Activated CD8-positive, alpha-beta memory T cell treated with anti-CD3 and anti-CD28 coated beads for 1 hour (primary cell): ENCODE measurements at places on chromosomes 2 and 18.

DNA sequence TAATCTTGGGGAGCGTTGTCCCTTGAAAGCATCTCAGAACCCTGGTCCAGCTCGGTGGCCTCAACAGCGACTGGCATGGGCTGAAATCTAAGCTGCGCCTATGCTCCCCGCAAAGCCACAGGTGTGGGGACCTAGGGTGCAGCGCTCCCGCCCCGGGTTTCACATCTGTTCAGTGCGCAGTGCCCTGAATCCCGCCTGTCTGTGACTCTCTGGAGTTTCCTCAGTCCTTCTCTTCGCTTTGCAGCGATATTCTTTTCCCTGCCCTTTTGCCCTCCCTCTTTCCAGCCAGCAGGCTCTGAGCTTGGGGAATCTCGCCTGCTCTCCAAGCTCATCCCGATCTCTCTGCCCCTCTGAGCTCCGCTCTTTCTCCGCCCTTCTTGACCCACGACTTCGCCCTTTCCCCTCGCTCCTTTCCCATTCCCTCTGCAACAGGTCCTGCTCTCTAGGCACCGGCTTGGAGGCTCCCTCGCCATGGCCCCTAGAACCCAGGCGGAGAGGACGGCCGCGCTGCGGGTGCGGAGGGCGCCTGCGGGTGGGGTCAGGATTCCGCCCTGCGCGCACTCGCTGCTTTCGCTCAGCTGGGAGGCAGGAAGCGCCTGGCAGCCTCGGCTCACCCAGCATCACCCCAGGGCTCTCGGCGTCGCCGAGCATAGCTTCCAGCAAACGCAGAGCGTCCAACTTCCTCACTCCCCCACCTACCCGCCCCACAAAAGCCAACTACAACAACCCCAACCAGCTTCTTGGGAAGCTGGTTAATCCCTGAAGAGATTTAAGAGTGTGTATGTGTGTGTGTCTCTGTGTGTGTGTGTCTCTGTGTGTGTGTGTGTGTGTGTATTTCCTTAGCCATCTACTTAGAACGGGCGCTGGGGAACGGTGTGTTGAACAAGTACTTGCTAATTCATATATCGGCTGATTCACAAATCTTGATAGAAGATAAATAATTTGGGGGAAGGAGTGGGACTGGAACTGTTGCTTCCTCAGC lies 1.1 kb downstream of the GRP start:
- no peak for DNase-seq

DNA sequence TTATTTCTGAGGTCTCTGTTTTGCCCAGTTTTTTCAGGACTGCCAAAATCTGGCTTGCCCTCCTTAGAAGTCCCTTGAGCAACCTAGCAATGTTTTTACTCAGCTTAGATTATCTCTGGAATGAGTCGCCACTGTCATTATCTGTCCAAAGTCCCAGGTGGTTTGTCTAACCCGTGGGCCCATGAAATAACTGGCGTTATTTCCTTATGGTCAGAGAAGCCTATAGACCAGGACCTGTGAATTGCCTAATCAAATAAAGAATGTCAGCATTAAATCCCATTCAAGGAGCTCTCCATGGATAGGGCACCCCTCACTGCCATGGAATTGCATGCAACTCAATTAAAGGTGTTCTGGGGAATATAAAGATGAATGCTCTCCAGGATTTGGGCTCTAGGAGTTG lies 373.9 kb downstream of the SETBP1 start:
- DNase-seq: no peak

DNA sequence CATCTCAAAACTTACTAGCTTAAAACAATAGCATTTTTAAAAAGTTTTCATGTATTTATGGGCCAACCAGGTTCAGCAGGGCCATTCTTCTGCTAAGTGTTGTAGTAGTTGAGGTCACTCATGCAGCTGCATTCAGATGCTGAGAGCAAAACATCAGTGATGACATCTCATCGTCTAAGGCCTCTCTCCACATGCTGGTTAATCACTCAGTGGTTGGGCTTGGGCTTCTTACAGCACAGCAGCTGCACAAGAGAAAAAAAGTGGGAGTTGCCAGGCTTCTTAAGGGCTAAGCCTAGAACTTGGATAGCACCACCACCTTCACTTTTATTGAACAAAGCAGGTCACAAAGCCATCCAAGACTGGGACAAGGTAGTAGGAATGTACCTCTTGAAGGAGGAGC lies 190.3 kb downstream of the IRS1 start:
- no peak for DNase-seq

GRCh38 chr2:40148334-40148733 lies 303.6 kb downstream of the SLC8A1 start:
- DNase-seq: no peak

GRCh38 chr2:181850936-181851560 lies 40.5 kb upstream of the ITPRID2 start:
- DNase-seq: no peak

DNA sequence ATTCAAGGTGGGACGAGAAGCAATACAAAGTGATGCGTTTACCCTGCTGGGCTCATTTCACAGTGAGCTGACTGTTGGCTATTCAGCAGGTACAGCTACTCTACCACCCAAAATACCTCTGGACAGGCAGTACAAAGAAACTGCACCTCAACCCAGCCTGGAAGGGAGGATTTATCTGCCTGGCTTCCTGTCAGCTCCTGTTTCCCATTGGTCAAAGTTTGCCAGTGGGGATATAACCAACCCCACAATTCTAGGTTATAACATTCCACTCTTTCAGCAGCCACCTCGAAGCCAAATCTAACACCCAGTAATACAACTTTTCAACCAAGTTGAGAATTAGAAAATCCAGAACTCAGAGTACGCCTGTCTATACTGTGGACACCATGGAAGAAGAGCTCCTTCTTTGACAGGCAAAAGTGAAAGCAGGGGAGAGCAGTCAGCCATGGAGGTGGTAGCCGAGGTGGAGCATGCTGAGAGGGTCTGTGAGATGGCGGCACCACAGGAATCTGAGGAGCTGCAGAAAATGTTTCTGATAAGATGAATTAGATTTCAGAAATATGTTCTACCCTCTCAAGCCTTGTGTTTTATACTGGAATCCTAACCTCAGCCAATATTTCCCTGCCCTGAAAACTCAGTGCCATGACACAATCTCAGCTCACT lies 10.8 kb downstream of the DUSP19 start:
- DNase-seq: no peak

GRCh38 chr2:165239230-165239629 lies at the start of gene SCN2A:
TSS of gene SCN2A (plus strand) at chr2:165239414. CDS start at chr2:165295824, 56,410 bp downstream.
- no peak for DNase-seq

- no peak for DNase-seq
Measured at GRCh38 chr18:38023871-38024270, 458.3 kb upstream of the CELF4 start.

DNA sequence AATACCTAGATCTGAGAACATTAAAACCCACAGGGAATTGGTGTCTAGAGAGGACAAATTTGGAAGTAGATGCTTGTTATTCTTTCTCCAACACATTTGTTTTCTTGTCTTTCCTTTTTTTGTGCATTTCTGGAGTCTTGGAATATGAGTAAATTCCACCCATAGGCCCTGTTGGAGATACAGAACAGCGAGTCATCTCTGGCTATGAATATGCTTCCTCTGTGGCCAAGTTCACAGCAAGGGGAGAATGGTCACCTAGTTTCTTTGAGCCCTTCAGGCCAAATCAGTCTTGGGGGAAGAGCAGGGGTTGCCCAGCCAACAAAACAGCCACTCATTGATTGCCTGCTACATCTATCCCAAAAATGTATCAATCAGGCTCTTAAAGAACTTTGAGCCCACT lies 31.3 kb downstream of the SP140L start:
- DNase-seq: no peak

GRCh38 chr18:23209031-23209430 lies 73.7 kb downstream of the CABLES1 start:
- no peak for DNase-seq

DNA sequence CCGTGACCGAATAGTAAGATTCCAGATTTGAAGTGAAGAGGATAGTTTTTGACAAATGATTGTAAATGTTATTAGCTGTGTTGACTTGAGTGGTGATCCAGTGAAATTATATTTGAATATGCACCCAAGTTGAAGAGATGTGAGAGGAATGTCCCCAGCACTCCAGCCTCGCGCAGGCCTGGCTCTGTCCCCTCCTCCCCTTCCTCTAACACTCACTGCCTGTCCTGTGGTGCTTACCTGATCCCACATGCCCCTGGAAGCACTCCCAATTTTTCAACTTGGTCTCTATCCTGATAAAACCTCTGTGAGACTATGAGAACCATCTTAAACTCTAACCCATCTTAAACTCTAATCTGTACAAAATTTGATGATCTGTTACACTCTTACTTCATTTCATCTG lies 154.7 kb upstream of the LRP1B start:
- no peak for DNase-seq

DNA sequence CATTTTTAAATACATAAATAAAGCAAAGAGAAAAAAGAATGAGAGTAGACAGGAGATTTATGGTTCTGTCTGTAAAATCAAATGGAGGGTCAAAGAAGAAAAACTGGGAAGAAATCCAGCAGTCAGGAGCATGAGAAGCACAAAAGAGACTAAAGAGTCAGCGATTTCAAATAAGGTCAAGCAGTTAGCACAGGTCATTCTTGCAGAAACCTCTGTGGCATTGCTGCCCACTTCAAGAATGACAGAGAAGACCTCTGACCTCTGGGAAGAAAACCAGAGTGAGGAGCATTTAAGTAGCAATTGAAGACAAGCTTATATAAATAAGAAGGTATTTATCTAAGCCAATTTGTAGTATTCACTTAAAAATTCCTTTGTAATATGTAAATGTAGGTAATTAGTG lies 172.0 kb upstream of the SPOPL start:
- DNase-seq: no peak

GRCh38 chr2:105468582-105469042 lies 69.8 kb upstream of the FHL2 start:
- DNase-seq: no peak

DNA sequence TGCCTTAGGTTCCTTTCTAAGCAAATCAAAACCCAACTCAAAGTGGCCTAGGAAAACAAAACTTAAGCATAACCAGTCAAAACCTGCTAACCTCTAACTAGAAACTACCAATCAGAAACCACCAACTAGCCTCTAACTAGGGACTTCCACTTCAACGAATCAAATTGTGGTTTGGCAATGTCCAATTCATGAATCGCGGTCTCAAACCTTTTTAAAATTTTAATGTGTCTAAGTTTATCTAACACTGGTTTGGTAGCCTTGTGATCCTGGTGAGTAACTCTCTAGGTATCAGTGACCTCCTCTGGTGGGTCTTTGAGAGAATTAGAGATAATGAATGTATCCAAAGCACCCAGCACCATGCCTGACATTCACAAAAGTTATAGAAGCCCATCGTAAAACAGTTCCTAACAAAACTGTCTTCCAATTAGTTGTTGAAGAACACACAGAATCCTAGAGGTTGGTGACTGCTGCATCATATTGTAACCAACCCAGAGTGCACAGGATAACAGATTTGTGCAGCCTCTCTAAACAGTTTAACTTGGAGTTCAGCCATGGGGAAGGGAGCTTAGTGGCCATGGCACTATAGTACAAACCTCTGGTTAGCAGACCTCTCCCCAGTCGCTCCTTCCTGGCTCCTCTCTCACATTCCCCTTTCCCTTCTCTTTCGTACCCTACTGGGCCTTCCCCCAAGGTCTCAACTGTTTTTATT lies 45.2 kb upstream of the B3GNT2 start:
- DNase-seq: no peak

DNA sequence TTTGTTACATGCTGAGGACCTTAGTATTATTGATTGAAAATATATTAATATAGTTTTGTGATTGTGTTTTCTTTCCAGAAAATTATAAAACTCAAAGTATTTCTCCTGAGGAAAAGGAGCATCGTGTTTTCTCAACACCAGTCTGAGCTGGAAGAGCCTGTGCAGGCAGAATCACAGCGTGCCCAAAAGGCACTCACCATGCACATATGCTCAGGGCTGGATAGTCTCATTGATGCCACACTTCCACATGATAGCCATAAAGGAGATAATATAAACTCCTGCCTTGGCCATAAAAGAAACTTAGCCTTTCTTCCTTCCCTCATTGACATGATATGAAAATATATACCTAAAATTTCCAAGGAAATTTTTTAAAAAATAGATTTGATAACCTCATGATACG lies 4.0 kb downstream of the PDE1A start:
- no peak for DNase-seq

DNA sequence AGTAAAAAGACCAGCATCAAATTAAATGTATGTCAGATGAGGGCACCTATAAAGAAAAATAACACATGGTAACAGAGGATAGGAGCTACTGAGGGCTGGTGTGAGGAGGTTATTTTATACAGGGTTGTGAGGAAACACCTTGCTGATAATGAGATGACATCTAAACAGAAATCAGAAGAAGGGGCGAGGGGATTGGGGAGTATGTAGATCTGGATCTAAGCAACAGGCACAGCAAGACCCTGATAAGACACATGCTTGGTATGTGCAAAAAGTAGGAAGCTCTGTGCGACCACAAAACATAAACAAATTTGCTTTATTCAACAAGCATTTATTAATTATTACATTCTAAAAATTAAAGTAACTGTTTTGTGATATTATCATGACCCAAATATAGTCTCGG lies 295.4 kb downstream of the ZEB2 start:
- no peak for DNase-seq

- DNase-seq: no peak
Measured at GRCh38 chr18:3966642-3967358, 488.3 kb downstream of the DLGAP1 start.

DNA sequence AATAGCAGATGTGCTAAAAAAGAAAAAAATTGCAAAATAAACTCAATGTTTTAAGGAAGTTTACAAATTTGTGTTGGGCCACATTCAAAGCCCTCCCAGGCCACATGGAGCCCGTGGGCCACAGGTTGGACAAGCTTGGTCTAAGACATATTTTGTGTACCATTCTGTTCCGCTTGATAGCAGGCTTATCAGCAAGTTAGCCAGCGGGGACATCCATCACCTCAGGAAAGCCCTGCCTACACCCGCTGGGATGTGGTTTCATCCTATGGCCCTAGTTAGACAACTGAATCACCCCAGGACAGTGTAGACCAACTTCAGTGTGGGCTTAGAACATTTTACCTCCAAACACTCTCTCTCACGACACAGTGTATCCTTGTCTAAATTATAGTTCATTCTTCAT lies 32.6 kb downstream of the CD8B2 start:
- no peak for DNase-seq

DNA sequence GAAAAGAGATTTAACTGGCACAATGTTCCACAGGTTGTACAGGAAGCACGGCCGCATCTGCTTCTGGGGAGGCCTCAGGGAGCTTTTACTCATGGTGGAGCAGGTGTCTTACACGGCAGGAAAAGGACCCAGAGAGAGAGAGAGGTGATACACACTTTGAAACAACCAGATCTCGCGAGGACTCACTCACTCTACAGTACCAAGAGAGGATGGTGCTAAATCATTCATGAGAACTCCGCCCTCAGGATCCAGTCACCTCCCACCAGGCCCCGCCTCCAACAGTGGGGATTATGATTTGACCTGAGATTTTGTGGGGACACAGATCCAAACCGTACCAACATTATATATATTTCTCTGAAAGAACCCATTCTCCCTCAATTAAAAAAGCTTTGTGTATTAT lies 79.7 kb upstream of the DOCK10 start:
- no peak for DNase-seq

GRCh38 chr2:133865141-133865540 lies 296.9 kb upstream of the NCKAP5 start:
- DNase-seq: no peak

- DNase-seq: no peak
Measured at GRCh38 chr18:29644276-29644675, 1398.3 kb downstream of the DSC3 start.

GRCh38 chr2:113937501-113937900 lies 47.6 kb downstream of the ACTR3 start:
- no peak for DNase-seq

GRCh38 chr2:206565666-206566065 lies 76.6 kb upstream of the FAM237A start:
- DNase-seq: no peak
